ENCODE measurements at places on chromosomes 2 and 18. TPM values are rescaled to one million over a fixed set of nuclear protein-coding genes. Genes with fewer than 3 reads are reported as not detected.

DNA sequence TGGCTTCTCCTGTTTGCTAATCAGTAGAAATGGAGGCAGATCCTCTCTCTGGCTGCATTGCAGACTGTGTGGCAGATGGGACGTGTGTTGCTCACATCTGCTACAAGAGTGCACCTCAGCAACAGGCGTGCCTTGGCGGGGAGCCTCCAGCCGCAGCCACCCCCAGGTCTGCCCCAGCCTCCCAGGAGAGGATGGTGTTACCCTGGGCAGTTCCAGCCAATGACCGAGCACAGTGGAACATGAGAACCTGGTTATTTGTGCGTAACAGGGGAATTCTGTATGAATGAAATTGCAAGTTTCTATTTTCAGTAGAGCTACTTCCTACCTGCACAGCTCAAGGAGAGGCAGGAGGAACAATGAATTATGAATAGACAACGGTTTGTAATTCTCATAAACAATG is 130.6 kb upstream of the CBLN2 start:
- no peak for DNase-seq

DNA sequence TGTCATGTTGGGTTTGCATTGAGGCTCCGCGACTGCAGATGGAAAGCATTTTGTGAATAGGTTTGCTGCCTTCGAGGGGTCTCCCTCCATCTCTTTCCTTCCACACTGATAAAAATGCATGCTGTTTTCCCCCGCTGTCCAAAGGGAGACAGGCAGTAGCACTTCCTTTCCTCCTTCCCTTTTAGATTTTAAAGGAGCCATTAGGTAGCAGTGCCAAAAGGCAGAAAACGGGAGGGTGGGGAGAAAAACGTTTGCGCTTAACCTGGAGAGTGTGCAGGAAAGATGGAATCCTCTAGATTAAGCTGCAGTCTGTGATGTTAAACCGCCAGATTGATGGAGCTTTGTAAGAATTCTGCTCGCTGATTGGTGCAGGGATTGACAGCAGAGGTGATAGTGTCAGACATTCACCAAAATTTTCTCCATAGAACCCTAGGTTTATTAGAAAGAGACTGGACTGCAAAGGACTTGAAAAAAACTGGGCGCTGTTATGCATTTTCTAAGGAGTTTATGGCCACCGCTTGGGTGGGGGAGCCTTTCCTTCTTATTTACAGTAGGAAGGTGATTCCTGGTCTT is 688 bp downstream of the MAPRE2 start:
- DNase-seq: no peak

Gene APCDD1
- total RNA-seq: 0.51 TPM

Gene LOXHD1
- total RNA-seq: not detected
